ENCODE measurements at places on chromosomes 12 and 14. TPM values are rescaled to one million over a fixed set of nuclear protein-coding genes. Genes with fewer than 3 reads are reported as not detected.

Gene FITM1
- total RNA-seq = 0.52 TPM

DNA sequence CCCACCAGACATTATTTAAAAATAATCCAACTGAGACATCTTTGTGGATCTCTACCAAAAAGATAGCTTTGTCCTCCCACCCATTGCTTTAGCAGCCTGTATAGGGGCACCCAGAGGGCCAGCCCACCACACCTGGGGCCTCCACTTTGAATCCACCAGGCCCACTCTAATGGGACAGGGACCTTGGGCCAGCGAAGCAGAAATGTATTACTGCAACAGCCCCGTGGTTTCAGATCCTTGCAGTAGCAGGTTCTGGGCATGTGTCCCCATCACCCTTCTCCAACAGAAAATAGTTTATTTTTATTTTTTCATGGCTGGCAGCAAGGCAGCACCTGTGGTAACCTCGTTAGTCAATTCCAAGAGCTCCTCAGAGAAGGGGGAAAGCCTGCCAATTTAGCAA is 218.4 kb downstream of the ZFP36L1 start:
- H3K27me3 ChIP-seq = no peaks in the 10 kb centered on the region
- H3K4me3 ChIP-seq = no peak overlapping the region
- H3K36me3 ChIP-seq = no peaks in the 10 kb centered on the region
- no peak overlapping the region for H3K27ac ChIP-seq
- DNase-seq = no peak

DNA sequence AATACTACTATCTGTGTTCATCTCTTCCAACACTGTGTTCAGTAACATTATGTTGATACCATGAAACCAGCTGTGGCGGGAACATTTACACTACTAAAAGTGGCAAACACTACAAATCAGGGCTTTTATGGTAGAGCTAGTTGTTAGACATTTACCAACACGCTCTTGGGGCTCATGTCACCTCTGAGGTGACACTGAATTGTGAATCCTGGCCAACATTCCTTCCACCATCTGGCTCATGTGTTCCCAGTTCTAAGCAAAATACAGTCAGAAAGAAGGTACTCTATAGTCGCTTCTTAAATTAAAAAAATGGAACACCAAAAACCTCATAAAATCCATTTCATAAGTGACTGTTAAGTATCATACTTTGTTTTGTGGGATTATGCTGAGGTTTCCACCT is 436.6 kb downstream of the FUT8 start:
- H3K4me3 ChIP-seq = no peak overlapping the region
- H3K27ac ChIP-seq = no peak overlapping the region
- H3K27me3 ChIP-seq = no peaks in the 10 kb centered on the region
- DNase-seq = no peak
- H3K36me3 ChIP-seq = no peaks in the 10 kb centered on the region

DNA sequence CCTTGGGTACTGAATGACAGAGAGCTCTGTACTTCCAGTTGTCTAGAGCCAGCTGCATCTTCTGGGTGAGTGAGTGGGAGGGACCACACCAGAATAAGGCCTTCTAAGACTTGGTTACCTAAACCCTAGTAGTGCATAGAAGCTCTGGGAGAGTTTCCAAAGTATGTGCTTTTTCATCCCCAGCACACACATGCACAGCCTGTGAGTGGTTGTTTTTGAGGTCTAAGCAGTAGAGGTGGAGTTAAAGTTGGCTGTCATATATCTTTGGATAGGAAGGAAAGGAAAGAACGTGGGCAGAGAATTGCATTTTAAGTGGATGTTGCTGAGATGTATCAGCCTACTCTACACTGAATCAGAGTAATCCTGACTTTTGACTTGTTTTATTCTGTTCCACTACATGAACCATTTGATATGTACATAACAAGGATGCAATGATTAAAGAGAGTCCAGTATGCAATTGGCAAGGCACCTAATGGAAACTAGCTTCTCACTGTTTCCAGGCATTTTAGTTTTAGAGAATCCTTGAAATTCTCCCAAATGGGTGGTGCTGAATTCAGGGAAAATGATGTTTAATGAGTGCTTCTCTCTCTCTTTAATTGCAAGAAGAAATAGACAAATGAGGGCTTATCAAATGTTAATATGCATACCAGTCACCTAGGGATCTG is 51.8 kb upstream of the PRICKLE1 start:
- no peak for DNase-seq
- no peak overlapping the region for H3K27ac ChIP-seq
- no peaks in the 10 kb centered on the region for H3K4me1 ChIP-seq
- no peak overlapping the region for H3K4me3 ChIP-seq
- H3K36me3 ChIP-seq = no peaks in the 10 kb centered on the region

DNA sequence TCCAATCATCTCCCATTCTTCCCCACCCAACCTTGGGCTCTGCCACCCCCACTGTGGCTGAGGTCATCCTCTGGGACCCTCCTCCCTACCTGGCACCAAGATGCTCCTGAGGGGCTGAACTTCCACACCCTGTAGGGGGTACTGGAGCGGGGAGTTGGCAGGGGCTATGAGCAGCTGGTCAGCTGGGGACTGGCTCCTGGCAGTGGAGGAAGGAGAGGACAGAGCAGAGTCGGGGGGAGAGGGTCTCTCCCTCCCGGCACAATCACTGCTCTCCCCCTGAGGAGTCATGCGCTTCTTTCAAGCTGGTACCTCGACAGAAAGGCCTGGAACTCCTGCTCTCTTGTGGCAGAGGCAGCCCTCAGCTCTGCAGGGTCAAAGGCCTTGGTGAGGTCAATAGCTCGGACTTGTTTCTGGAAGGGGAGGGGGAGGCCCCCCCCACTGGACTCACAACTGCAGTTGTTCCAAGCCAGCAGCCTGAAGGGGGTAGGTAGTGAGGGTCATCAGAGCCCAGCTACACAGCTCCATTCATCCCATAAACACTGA is 2.0 kb downstream of the B4GALNT1 start:
- peak; percentile 79 for DNase-seq
- no peak overlapping the region for H3K27ac ChIP-seq
- no peak overlapping the region for H3K4me3 ChIP-seq
- peaks cover 42% of the 10 kb centered on the region for H3K4me1 ChIP-seq

GRCh38 chr12:91603060-91603459 is 420.4 kb upstream of the DCN start:
- no peaks in the 10 kb centered on the region for H3K36me3 ChIP-seq
- DNase-seq = no peak
- H3K27me3 ChIP-seq = no peaks in the 10 kb centered on the region
- no peak overlapping the region for H3K4me3 ChIP-seq
- H3K27ac ChIP-seq = no peak overlapping the region

DNA sequence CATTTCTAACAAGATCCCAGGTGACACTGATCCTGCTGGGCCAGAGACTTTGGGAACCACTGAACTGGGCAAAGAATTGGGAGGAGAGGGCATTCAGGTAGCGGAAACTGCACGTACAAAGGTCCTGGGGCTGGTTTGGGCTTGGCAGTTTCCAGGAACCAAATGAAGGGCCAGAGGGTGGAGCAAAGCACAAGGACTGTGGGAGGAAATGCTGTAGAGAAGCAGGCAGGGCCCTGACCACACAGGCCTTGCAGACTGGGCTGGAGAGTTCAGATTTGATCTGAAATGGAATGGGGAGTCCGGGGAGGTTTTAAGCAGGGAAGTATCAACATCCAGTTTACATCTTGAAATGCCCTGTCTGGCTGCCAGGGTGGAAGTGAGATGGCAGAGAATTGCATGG is 195.1 kb downstream of the PHETA1 start:
- no peaks in the 10 kb centered on the region for H3K36me3 ChIP-seq
- H3K27me3 ChIP-seq = peaks cover 47% of the 10 kb centered on the region
- no peak overlapping the region for H3K27ac ChIP-seq
- DNase-seq = no peak

DNA sequence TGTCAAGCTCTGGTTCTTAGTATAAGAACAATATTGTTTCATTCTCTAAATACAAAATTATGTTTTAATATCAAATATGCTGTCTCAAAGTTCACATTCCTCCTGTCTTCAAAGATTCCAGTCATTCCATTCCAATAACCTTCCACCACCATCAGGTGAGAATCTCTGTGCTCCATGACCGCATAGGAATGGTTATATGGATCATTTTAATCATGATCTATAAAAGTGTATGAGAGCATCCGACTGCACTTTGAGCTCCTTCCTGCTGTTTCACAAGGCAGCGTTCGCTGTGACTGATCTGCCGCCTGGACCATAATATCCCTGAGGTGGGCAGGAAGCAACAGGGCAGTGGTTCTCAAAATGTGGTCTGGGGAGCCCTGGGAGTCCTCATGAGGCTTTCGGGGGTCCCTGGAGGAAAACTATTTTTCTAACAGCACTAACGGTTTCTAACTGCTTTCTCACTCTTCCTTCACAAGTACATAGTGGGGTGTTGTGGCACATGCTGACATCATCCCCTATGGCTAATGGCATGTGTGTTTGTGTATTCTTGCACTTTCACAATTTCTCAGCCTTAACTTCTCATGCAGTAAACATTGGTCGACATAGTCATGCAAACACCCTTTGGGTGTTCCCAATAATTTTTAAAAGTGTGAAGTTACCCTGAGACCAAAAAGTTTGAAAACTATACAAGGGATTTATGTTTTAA is 137.4 kb downstream of the ANO2 start:
- DNase-seq = no peak
- H3K4me3 ChIP-seq = no peak overlapping the region
- no peaks in the 10 kb centered on the region for H3K36me3 ChIP-seq
- H3K27me3 ChIP-seq = peaks cover 56% of the 10 kb centered on the region

DNA sequence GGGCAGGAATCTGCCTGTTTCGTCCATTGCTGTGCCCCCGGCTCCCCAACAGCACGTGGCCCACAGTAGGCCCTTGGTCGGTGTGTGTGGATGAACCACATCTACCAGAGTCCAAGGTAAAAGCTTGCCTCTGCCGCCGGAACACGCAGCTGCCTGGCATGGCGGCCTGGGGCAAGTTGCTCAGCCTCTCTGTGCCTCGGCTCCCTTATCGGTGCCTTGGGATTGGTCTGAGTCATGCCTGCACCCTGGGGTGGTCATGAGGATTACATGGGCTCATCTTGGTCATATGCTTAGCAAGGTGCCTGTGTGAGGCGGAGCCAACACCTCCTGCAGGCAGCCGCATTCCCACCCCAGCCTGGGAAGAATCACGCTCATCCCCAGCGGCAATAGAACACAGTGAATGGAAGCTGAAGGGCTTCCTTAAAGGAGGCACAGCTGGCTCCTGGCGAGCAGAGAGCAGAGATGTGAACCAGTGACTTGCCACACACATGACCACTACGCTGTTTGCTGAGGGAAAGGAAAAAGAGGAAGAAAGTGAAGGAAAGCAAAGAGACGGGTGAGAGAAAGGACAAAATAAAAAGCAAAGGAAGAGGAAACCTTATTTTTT is 5.5 kb upstream of the SCARB1 start:
- H3K27me3 ChIP-seq = no peaks in the 10 kb centered on the region
- no peaks in the 10 kb centered on the region for H3K36me3 ChIP-seq
- H3K4me3 ChIP-seq = no peak overlapping the region
- peaks cover 3% of the 10 kb centered on the region for H3K4me1 ChIP-seq
- no peak overlapping the region for H3K27ac ChIP-seq

- no peak for DNase-seq
- peaks cover 14% of the 10 kb centered on the region for H3K27me3 ChIP-seq
- no peak overlapping the region for H3K4me3 ChIP-seq
- H3K36me3 ChIP-seq = no peaks in the 10 kb centered on the region
Measured at GRCh38 chr14:95877633-95878032, 1.0 kb downstream of the TUNAR start.
